Stimulated activated CD4-positive, alpha-beta T cell treated with anti-CD3 and anti-CD28 coated beads, Interleukin-15, amount 100 ng/mL, for 1 hour (primary cell): ENCODE measurements at places on chromosomes 1 and 21.

DNA sequence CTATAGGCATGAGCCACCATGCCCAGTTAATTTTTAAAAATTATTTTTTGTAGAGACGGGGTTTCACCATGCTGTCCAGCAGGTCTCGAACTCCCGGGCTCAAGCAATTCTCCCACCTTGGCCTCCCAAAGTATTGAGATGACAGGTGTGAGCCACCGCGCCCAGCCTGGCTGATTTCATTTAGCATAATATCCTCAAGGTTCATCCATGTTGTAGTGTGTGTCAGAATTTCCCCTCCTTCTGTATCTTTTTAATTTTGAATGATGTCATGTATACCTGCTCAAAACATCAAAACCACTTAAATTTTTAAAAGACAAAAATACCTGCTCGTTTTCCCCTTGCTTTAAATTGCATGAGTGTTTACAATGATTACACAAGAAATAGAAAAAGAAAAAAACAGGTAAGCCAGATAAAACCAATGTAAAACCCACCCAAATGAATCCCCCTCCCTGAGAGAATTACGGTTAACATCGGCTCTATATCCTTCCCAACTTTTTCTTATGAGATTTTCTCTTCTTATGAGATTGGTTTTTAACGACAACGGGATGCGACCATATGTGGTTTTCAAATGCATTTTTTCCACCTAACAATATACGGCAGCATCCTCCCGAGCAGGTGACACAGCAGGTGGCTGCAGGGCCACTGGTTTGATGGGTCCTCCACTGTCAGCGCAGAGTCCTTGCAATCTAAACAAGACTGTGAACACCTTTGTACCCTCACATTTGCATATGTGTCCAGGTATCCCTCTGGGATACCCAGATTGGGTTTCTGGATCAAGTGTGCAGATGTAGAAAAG is 22.1 kb downstream of the IFFO2 start:
- DNase-seq: no peak

- DNase-seq: no peak
Observed at GRCh38 chr1:102942324-102942723, 166.0 kb downstream of the COL11A1 start.

GRCh38 chr1:31111290-31111951 is 45.9 kb upstream of the PUM1 start:
- DNase-seq: no peak

DNA sequence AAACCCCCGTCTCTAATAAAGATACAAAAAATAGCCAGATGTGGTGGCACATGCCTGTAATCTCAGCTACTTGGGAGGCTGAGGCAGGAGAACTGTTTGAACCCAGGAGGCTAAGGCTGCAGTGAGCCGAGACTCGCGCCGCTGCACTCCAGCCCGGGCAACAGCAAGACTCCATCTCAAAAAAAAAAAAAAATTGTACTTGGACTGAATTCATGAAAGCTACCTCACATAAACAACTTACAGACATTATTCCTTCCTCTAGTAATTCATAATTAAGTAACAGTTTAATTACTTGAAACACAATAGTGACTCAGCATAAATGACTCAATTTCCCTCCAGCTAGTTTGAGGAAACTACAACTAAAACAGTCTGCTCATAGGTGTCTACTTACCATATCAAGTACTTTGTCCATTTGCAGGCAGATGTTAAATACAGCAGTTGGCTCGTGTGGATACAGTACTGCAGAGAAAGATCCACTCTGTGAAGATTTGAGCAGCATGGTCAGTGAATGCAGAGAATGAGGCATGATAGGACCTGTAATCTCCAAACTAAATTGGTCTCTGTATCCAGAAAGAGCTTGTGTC is 9.4 kb downstream of the DONSON start:
- no peak for DNase-seq

DNA sequence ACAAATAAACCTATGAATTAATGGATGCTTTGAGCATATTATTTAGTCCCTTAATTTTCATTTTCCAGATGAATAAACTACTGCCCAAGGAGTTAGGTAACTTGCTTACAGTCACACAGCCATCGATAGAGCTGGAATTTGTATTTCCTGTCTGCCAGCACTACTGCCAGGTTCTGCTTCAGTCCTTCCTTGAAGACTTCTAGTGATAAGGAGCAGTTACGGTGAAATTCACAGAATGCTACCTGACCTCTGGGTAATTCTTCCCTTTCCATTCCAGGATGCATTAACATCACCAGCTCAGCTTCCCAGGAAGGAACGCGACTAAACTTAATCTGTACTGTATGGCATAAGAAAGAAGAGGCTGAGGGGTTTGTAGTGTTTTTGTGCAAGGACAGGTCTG is 11.2 kb downstream of the CD160 start:
- DNase-seq: no peak

GRCh38 chr1:20153000-20153418 is 13.9 kb downstream of the PLA2G2F start:
- no peak for DNase-seq
